ENCODE measurements at places on chromosomes 7 and 10. TPM values are rescaled to one million over a fixed set of nuclear protein-coding genes. Genes with fewer than 3 reads are reported as not detected.

- H3K4me3 ChIP-seq: no peak overlapping the region
- no peak overlapping the region for H3K27ac ChIP-seq
- no peaks in the 10 kb centered on the region for H3K36me3 ChIP-seq
- no peaks in the 10 kb centered on the region for H3K27me3 ChIP-seq
These were observed 138.9 kb downstream of the SH3PXD2A start for GRCh38 chr10:103716206-103717160.

DNA sequence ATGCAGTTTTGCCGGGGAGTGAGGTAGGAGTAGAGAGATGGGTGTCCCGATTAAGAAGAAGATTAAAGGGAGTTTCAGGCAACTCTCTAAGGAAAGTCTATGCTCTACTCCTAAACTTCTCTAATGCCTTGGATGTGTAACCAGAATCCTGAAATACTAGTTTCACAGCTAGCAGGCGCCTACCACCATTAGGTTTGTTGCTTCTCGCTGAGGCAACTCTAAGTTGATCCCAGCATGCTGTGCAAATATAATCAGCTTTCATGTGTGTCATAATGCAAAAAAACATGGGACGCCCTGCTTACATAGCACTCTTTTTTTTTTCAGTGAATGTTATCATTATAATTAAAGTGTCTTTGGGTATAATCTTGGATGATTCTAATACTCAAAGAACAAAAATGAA lies 50.4 kb upstream of the FAM3C start:
- no peaks in the 10 kb centered on the region for H3K36me3 ChIP-seq
- no peak overlapping the region for H3K27ac ChIP-seq

- no peak overlapping the region for H3K4me3 ChIP-seq
- no peak for DNase-seq
- peaks cover 3% of the 10 kb centered on the region for H3K27me3 ChIP-seq
- no peaks in the 10 kb centered on the region for H3K36me3 ChIP-seq
- no peak overlapping the region for H3K27ac ChIP-seq
These were observed 102.5 kb downstream of the SAMD9 start for GRCh38 chr7:93015101-93015778.

DNA sequence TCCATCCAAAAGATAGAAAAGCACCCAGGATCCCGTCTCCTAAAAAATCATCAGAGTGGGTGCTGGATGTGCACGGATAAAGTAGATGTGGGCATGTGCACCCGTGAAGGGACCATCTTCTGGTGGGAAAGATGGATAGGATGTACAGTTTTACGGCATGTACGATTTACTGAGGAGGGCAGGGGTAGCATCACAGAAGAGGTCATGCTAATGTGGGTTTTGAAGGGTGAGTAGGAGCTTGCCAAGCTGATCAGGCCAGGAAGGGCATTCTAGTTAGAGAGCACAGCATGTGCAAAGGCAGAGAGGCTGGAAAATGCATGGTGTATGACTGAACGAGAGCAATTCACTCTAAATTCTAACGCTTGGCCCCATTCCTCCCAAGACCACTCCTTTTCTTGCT lies 7.8 kb upstream of the CRHR2 start:
- no peaks in the 10 kb centered on the region for H3K27me3 ChIP-seq
- no peak overlapping the region for H3K27ac ChIP-seq
- H3K4me3 ChIP-seq: no peak overlapping the region

DNA sequence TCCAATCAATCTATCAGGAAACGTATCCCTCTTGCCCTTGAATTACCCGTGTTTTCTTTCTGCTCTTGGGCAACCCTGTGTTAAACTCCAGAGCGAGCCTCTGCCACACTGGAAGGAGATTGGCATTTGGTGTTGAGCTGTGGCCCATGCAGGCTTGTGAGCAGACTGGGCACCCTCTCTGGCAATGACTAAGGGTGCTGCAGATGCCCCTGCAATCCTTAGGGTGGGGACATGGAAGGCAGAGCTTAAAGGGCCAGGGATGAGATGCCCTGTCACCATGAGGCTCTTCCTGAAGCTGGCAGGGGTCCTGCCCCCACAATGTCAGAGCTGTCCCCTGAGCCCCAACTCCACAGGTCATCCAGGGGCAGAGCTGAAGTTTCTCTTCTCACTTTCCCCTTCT lies 19.5 kb upstream of the FAM180A start:
- H3K27ac ChIP-seq: no peak overlapping the region
- no peaks in the 10 kb centered on the region for H3K36me3 ChIP-seq
- peaks cover 20% of the 10 kb centered on the region for H3K27me3 ChIP-seq

DNA sequence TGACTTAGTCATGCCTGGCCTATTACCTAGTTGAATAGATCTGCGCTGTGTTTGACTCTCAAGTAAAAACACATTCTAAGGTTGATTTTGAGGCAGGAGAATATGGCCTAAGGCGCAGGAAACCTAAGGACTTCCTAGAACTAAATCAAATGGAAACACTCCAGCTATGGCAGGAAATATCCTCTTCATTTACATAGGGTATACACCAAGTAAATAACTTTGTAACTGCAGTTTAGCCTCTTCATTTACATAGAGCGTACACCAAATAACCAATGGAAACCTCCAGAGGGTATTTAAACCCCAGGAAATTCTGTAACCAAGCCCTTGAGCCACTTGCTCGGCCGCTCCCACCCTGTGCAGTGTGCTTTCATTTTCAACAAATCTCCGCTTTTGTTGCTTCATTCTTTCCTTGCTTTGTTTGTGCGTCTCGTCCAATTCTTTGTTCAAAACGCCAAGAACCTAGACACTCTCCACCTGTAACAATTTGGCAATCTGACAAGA lies 35.6 kb upstream of the XRCC2 start:
- H3K4me1 ChIP-seq: peaks cover 3% of the 10 kb centered on the region
- H3K4me3 ChIP-seq: no peak overlapping the region
- no peak overlapping the region for H3K27ac ChIP-seq
- no peaks in the 10 kb centered on the region for H3K36me3 ChIP-seq

DNA sequence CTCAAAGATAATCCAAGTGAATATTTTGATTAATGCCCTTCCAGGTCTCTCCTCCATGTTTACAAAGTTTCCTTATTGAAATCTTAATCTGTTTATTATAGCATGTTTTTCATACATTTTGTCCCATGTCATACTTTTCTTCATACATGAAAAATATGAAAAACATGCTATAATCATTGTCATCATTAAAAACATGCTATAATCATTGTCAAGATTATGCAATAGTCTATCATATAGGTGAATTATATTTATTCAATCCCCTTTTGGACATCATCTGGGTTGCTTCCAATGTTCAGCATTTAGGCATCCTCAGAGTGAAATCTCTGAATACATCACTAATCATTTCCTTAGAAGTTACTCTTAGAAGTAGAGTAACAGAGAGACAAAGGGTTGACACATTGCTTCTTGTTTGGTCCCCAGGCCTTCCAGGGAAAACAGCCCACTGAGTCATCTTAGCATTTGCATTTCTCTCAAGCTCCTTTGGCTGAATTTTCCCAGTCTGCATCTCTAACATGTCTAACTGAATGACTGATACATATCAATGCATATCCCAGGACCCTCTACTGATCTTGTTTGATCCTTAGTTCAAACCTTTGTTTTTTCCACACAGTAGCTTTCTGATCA lies 87.0 kb downstream of the SGMS1 start:
- no peaks in the 10 kb centered on the region for H3K27me3 ChIP-seq
- DNase-seq: peak; percentile 40
- no peak overlapping the region for H3K4me3 ChIP-seq
- H3K4me1 ChIP-seq: peaks cover 67% of the 10 kb centered on the region

GRCh38 chr7:140383954-140384713 lies 14.2 kb downstream of the SLC37A3 start:
- H3K4me3 ChIP-seq: no peak overlapping the region
- peak overlapping the region; percentile 58 for H3K27ac ChIP-seq
- H3K27me3 ChIP-seq: no peaks in the 10 kb centered on the region
- H3K36me3 ChIP-seq: peaks cover 32% of the 10 kb centered on the region
- peaks cover 37% of the 10 kb centered on the region for H3K4me1 ChIP-seq
- no peak for DNase-seq

GRCh38 chr10:8049045-8049864 lies 5.2 kb upstream of the GATA3 start:
- H3K4me3 ChIP-seq: peak overlapping the region; percentile 56
- H3K36me3 ChIP-seq: no peaks in the 10 kb centered on the region
- H3K4me1 ChIP-seq: peaks cover 66% of the 10 kb centered on the region

- peak overlapping the region; percentile 7 for H3K4me3 ChIP-seq
- peaks cover 14% of the 10 kb centered on the region for H3K4me1 ChIP-seq
- H3K36me3 ChIP-seq: peaks cover 44% of the 10 kb centered on the region
- H3K27ac ChIP-seq: peak overlapping the region; percentile 42
These were observed 41.8 kb downstream of the NCAPG2 start for GRCh38 chr7:158662610-158663427.

GRCh38 chr7:12403287-12404181 lies at the start of gene VWDE:
TSS of gene VWDE (minus strand) at chr7:12403865. CDS start at chr7:12403716, 149 bp downstream.
- H3K4me1 ChIP-seq: peaks cover 8% of the 10 kb centered on the region
- H3K36me3 ChIP-seq: no peaks in the 10 kb centered on the region
- H3K27ac ChIP-seq: peak within 1 kb of the TSS; percentile 87
- peak; percentile 82 for DNase-seq
- H3K27me3 ChIP-seq: peaks cover 11% of the 10 kb centered on the region

- H3K4me1 ChIP-seq: no peaks in the 10 kb centered on the region
- no peak overlapping the region for H3K27ac ChIP-seq
- H3K4me3 ChIP-seq: no peak overlapping the region
- no peak for DNase-seq
- no peaks in the 10 kb centered on the region for H3K36me3 ChIP-seq
These were observed 193.8 kb upstream of the DPP6 start for GRCh38 chr7:153858355-153858754.

- no peaks in the 10 kb centered on the region for H3K27me3 ChIP-seq
- no peak overlapping the region for H3K4me3 ChIP-seq
- no peaks in the 10 kb centered on the region for H3K4me1 ChIP-seq
- DNase-seq: no peak
These were observed 230.7 kb upstream of the FZD1 start for GRCh38 chr7:91033574-91033973.

- no peak overlapping the region for H3K27ac ChIP-seq
- H3K4me1 ChIP-seq: peaks cover 4% of the 10 kb centered on the region
- peaks cover 16% of the 10 kb centered on the region for H3K27me3 ChIP-seq
- no peak overlapping the region for H3K4me3 ChIP-seq
- no peak for DNase-seq
These were observed 21.1 kb downstream of the PON1 start for GRCh38 chr7:95303013-95303905.

GRCh38 chr7:143289421-143289820 lies 1.3 kb downstream of the CASP2 start:
- peaks cover 44% of the 10 kb centered on the region for H3K4me1 ChIP-seq
- H3K36me3 ChIP-seq: peaks cover 54% of the 10 kb centered on the region
- peak overlapping the region; percentile 89 for H3K4me3 ChIP-seq
- H3K27me3 ChIP-seq: no peaks in the 10 kb centered on the region

- H3K27ac ChIP-seq: no peak overlapping the region
- no peaks in the 10 kb centered on the region for H3K36me3 ChIP-seq
- peaks cover 17% of the 10 kb centered on the region for H3K4me1 ChIP-seq
- H3K4me3 ChIP-seq: no peak overlapping the region
These were observed 27.9 kb downstream of the C7orf25 start for GRCh38 chr7:42883950-42884349.

DNA sequence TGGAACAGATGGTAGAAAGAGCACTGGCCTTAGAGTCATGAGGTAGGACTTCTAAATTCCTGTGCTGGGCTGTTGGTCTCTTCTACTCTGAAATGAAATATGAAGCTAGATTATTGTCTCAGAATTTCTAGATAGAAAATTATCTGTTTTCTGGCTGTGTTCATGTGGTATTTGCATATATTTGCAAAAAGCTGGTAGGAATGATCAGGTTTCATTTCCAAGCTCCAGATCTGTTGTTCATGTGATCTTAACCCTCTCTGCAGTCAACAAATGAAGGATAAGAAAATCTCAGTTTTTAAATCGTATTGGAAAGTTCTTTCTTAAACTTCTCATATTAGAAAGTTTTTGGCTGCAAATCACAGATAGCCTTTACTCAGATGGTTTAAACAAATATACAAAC lies 248.3 kb downstream of the CDK14 start:
- no peaks in the 10 kb centered on the region for H3K27me3 ChIP-seq
- no peak overlapping the region for H3K4me3 ChIP-seq
- no peak for DNase-seq
- H3K36me3 ChIP-seq: no peaks in the 10 kb centered on the region

DOCK4 gene
- 0.32 TPM for total RNA-seq

PPP1R3A gene
- total RNA-seq: not detected

FZD1 gene
- 0.47 TPM for total RNA-seq

CPEB3 gene
- 1.4 TPM for total RNA-seq

All from activated CD4-positive, alpha-beta T cell treated with anti-CD3 and anti-CD28 coated beads for 36 hours (primary cell).